ENCODE measurements at places on chromosomes 3 and 15. TPM values are rescaled to one million over a fixed set of nuclear protein-coding genes. Genes with fewer than 3 reads are reported as not detected.

DNA sequence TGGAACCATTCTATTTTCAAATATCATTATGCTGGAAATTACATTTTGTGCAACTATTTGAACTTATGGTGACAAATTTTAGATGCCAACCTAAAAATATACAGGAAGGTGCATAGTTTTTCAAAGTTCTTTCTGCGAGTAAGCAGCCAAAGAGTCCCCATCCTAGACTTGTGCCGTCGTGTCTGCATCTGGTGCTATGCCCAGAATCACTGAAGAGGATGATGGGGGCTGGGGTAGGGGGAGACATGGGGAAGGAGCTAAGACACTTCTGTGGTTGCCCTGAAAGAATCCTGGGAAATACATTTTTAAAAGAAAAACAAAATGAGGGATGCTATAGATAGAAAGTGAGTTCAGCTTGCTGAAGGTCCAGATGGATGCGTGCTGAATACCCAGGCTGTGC lies 21.2 kb upstream of the FAM81A start:
- DNase-seq, result no peak

DNA sequence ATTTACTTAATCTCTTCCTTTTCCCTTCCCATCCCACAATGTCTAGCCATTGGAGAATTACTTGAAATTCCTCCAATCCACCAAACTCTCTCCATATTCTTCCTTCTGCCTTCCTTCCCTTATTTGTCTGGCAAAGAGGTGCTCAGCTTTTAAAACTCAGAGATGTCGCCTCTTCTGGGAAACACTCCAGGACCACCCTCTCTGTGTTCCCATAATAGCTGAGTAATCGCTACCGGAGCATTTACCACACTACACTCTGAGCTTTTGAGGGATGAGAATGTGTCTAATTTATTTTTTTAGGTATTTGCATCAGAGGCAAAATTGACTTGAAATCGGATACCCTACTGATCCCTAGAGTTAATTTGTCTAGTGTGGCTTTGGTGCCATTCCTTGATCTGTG lies 245.7 kb upstream of the TPRG1 start:
- DNase-seq, result no peak

GRCh38 chr3:159128628-159129027 lies 326.8 kb downstream of the MFSD1 start:
- no peak for DNase-seq

DNA sequence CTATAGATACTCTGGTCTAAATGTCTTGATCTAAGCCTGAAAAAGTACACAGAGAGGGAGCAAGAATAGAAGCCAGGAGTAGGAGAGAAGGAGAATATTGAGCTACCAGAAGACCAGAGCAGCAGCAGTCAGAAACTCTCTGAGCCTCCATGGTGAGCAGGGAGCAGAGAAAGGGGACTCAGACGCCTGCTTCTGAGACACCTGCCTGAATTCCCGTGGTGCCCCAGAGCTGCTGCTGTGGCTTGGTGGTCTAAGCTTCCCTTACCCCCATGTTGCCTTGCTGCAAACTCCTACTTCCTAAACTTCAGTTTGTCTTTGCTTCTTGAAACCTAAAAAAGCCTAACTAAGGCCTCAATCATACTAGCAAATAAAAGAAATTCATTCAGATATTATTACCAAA lies 94.9 kb upstream of the STRIT1 start:
- DNase-seq, result no peak

DNA sequence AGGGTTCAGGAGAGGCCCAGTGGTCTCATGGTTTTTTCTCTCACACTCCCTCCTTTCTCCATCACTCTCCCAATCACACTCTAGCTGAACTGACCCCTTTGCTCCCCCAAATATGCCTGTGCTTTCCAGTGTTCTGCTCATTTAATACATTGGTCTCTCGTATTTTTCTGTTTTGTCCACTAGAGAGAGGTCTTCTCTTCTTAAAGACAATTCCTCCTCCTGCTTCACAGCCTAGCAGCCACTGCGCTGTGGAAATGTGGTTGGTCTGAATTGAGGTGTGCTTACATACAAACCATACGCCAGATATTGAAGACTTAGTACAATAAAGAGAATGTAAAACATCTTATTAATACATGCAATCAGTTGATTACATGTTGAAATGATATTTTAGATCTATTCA lies 60.6 kb upstream of the XCR1 start:
- no peak for DNase-seq

- no peak for DNase-seq
These were observed 133.2 kb downstream of the LMLN start for GRCh38 chr3:198093112-198093679.

DNA sequence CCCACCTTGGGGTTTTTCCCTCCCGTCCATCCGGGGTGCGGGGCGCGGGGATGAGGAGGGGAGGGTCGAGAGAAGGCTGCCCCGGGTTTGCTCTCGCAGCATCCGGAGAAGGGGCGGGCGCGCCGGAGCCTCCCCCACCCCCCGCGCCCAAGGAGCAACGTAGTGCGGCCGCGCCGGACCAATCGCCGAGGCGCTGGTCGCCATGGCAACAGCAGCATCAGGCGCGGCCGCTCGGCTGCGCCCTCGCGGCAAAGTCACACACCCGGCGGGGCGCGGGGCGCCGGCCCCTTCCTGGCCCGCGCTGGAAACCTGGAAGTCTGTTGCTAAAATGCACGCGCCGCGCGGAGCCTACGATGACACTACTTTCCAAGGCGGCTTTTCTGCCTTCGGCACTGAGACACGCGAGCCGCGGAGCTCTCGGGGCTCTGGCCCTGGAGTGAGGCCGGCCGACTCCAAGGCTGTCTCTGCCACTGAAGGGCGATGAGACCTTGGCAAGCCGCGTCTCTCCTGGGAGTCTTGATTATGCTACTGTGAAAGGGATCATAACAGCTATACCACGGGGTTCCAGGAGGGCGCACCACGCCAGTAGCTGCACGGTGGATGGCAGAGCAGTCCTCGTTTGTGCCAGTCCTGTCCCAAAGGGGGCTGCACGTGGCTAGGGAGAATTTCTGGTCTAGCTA lies at the start of gene IQSEC1:
IQSEC1 (minus strand) TSS at position 104 of the 680 bp plus-strand sequence. CDS start 415 bp downstream, outside the sequence.
- DNase-seq, result peak; percentile 63

GRCh38 chr15:46265664-46266347 lies 631.0 kb downstream of the SQOR start:
- DNase-seq, result peak; percentile 39

DNA sequence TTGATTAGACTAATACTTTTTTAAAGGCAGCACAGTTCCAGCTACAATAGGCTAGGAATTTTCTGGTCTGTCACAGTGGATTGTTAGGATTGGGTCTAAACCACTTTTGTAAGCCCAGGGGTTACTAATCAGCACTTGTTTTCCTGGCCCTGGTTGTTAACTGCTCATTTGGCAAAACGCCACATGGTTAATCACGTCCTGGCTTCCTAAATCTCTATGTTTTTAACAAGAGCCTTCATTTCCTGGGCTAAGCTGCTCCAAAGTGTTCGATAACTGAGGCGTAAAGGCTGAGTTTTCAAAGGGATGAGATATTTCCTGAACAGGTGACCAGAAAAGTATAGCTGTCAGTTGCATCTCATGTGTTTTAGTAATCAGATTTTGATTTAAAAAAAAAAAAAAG lies 38.9 kb upstream of the CLRN1 start:
- DNase-seq, result no peak

GRCh38 chr3:197524128-197524527 lies 31.6 kb downstream of the BDH1 start:
- no peak for DNase-seq

DNA sequence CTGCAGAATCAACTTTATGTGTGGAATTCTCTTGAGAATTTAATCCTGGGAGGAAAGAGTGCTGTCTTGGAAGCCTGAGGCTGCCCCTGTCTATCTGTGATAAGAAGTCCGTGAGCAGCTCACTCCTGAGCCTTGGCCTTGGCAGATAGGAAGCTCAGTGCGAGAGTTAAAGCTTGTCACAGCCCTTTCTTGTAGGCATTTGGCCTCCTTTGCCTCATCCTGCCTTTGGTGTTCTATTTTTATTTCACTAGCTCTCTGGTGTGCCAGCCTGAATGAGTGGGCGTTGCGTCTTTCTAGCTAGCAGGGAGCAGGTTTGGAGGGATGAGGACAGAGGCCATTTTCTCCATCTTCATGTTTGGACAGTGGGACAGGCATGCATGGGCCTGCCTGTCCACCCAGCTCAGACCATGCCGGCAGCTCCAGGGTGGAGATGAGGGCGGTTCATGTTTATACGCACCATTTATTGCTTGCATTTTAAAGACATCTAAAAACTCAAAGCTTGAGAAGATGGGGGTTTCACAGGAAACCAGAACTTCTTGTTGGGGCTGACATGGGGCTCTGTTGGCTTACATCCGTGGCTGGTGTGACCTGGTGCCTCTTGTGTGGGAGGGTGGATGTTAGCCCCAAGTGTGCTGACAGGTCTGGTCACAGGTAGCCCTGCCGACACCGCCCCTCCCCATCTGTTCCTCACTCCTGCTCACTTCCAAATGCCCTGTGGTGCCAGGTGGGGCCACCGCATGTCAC lies 29.8 kb downstream of the IRAK2 start:
- DNase-seq, result peak; percentile 73

GRCh38 chr3:109702252-109702651 lies 364.9 kb upstream of the DPPA4 start:
- no peak for DNase-seq

- no peak for DNase-seq
These were observed 29.1 kb downstream of the RUVBL1 start for GRCh38 chr3:128094295-128095151.

GRCh38 chr3:180199417-180199995 lies 162.8 kb upstream of the PEX5L start:
- no peak for DNase-seq

- peak; percentile 22 for DNase-seq
These were observed 551.3 kb downstream of the AGBL1 start for GRCh38 chr15:86630946-86631345.

The GOLGA6L6 gene
- not detected for polyA plus RNA-seq

The SKOR1 gene
- polyA plus RNA-seq, result not detected

The STXBP5L gene
- polyA plus RNA-seq, result 1.5 TPM

The PXYLP1 gene
- polyA plus RNA-seq, result 6.6 TPM

The SAMMSON gene
- polyA plus RNA-seq, result not detected

The NDUFB5 gene
- polyA plus RNA-seq, result 240 TPM

The USP19 gene
- polyA plus RNA-seq, result 27.8 TPM
